ENCODE measurements at places on chromosomes 1 and 21. TPM values are rescaled to one million over a fixed set of nuclear protein-coding genes. Genes with fewer than 3 reads are reported as not detected.

- DNase-seq, result no peak
Measured at GRCh38 chr1:241411776-241412338, 54.9 kb upstream of the RGS7 start.

GRCh38 chr1:83741348-83741747, 257.6 kb downstream of the TTLL7 start:
- DNase-seq, result no peak

DNA sequence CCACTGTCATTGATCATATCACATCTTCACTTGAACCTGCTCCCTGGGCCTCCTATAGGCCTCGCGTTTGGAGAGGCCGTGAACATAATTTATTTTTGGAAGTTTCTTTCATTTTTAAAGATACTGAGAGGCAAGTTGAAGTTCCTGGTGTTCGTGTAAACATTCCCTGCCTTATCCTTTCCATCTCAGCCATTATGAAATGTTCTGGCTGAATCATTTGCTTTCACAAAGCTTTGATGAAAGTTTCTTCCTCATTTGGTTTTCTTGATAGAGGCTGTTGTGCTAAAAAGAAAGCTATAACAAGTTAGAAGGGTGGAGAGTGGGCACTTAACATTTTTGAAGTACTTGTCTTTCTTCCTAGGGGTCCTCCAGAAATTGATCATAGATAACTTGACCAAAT, 15.5 kb downstream of the CAMTA1 start:
- DNase-seq, result no peak

Gene VASH2
- 2.1 TPM for total RNA-seq

- DNase-seq, result no peak
Measured at GRCh38 chr1:156599811-156600210, 1.5 kb downstream of the GPATCH4 start.

Gene PLXNA2
- total RNA-seq, result 5.1 TPM

GRCh38 chr1:73034271-73034670, 751.9 kb upstream of the NEGR1 start:
- DNase-seq, result no peak

GRCh38 chr1:84350550-84350949, 47.7 kb upstream of the DNASE2B start:
- DNase-seq, result no peak

DNA sequence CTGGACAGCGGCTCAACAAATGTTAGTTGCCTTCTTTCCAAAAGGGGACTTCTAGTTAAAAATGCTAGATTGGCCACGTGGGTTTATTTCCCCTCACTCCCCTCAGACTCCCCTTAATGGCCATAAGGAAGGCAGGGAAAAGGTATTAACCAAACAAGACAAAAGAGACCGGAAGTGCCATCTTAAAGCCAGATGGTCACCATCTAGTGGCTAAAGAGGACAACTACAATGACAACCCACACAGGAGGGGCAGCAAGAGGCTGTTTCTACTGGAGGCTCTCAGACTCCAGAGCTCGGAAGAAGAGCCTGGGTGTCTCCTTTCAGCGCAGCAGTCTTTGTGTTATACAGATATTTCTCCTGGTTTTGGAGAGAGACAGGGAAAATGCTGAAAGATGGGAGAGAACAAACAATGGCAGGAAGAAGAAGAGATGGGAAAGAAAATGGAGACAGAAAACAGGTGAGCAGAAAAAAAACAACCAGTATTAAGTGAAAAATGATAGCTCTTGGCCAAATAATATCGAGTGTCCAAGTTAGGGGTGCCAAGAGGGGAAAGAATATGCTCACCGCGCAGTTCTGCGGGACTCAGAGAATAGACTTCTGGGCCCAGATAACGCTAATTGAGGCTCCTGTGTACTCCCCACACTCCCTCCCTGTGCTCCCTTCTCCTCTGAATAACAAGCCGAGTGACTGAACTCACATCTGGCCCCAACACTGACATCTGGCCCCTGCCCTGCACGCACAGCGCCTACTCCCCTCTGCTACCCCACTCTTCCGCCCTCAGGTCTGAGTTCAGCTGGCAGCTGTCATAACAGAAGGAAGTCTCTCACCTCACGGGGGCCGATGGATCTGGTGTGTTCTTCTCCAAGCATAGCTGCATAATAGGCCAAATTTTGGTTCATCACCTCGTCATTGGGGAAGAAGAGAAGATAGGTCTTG, 9.6 kb downstream of the P3H1 start:
- DNase-seq, result no peak

Gene NFASC
- total RNA-seq, result 29.9 TPM

DNA sequence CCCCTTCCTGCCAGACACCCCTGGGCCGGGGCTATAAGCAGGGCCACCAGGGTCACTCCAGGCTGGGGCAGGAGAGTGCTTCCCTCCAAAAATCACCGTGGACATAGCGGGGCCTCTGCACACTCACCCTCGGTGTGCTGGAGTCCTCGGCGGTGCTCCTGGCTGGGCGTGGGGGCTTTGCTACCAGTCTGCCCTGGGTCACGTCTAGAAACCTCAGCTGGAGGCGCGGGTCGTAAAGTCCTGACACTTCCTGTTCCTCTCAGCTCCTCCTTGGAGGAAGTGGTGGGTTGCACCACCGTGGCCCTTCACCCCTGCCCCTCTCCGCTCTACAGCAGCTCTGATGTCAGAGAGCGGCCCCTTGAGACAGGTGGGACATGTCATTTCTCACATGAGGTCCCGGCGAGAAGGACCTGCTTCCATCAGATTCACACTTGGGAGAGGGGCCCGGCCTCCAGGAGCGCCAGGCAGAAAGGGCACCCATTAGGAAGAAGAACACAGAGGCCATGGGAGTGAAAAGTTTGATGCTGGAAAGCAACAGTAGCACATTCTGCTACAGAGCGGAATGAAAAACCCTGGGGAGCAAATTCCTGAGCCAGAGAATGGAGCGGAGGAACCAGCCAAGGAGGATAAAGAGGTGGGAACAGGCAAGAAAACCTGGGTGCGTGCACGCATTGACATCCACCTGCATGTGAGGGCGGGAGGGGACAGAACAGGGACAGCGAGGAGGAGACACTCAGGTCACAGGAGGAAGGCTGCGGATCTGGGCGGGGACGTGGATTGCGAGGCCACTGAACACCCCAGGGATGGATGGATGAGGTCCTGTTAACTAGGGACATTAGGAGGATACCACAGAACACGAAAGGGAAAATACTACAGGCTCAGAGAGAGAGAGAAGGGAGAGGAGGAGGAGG, at the start of gene ITGB2:
TSS of gene ITGB2 (minus strand) at position 206 of the 911 bp plus-strand sequence. CDS start 10,117 bp downstream, outside the sequence.
- DNase-seq, result no peak

Gene FBXO42
- total RNA-seq, result 23.7 TPM

GRCh38 chr1:2316451-2316961, 74.8 kb downstream of the MORN1 start:
- DNase-seq, result no peak

DNA sequence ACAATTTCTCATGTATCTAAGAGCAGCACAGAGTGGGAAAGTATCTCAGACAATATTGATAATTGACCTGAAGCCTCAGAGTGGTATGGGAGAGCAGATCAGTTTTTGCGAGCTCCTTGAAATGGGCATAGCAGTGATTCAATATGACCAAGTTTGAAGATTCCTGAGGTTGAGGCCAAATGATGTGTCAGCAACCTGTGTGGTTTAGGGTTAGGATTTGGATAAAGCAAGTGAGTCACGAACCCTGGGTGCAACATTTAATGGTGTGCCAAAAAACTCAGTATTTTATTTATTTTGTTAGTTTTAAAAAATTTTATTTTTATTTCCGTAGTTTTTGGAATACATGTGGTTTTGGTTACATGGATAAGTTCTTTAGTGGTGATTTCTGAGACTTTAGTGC, 92.5 kb upstream of the C21orf91 start:
- no peak for DNase-seq

DNA sequence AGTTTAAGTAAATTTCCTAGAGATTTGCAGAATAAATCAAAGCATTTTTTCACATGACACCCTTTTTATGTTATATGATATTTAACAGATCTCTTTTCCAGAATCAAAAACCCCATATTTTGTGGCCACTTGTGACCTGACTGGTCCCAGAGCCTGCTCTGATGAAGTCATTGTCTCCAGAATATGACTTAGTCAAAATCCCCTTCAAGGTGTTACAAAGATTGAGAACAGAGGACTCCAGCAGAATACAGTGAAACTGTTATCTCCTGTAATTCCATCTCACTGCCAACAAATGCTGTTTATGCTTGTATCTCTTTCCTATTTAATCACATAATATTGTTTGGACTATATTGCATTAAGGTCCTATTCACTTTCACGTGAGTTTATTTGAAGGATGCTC, 25.6 kb downstream of the RGS1 start:
- DNase-seq, result no peak

DNA sequence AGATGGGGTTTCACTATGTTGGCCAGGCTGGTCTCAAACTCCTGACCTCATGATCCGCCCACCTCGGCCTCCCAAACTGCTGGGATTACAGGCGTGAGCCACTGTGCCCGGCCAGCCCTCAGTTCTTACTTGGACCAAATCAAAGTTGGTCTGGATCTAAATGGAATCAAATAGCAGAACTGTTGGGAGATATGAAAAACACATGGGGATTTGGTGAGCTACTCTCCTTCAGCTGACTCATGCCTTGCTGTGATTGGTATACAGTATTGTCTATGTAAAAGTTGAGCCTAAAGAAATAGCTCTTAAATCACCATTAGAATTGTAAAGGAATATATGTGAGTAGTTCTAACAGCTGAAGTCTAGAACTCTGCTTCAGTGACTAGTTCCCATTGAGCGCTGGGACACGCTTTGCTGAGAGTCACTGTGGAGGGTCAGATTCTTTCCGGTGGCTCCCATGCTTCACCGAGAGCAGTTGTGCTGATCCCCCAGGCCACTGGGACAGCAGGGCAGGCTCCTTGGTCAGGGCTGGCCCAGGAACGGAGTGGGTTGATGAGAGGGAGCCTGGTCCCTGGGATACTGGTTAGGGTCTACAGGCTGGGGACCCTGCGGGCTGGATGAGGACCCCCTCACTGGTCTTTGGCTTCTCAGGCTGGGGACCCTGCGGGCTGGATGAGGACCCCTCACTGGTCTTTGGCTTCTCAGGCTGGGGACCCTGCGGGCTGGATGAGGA, 14.0 kb downstream of the PKNOX1 start:
- DNase-seq, result no peak

Gene CALML6
- total RNA-seq, result 0.36 TPM

Gene TINAGL1
- total RNA-seq, result 134 TPM
